ENCODE measurements at places on chromosomes 3 and 15. TPM values are rescaled to one million over a fixed set of nuclear protein-coding genes. Genes with fewer than 3 reads are reported as not detected.
A peak's percentile ranks its signal among the peaks of the same experiment; 100 is the strongest.

- DNase-seq, result no peak
- peaks cover 14% of the 10 kb centered on the region for H3K4me1 ChIP-seq
- no peak overlapping the region for H3K4me3 ChIP-seq
- no peaks in the 10 kb centered on the region for H3K36me3 ChIP-seq
- peak overlapping the region; percentile 69 for H3K27ac ChIP-seq
Measured at GRCh38 chr3:36813305-36813704, 49.0 kb upstream of the DCLK3 start.

DNA sequence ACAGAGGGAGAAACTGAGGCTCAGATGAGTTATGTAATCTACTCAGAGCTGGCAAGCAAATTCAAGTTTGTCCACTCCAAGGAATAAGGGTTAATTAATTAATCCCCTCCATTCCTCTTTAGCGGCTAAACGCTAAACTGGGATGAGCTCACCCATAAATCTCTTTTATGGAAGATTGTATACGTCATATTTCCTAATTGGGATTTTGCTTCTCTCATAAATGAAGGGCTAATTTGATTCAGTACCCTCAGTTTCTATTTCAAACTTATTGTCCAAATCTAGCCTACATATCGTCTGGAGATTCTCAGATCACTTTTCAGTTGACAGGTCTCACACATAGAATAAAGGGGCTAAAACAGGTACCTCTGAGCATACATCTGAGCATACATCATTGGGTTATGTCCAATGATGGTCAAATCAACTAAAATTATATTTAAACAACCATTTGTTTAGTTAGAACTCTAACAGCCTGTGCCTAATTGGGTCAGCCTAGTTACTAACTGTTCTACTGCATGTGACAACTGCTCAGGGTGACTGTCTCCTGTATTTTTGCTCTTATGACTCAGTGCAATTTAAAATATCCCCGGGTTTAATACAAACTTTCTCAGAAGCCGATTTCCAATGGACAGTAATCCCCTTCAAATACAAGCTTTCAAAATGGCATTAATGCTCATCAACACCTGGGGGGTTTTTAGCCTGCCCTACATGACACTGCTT, 57.6 kb upstream of the PLXND1 start:
- H3K4me1 ChIP-seq, result peaks cover 6% of the 10 kb centered on the region
- H3K27ac ChIP-seq, result no peak overlapping the region
- peaks cover 9% of the 10 kb centered on the region for H3K36me3 ChIP-seq
- no peak for DNase-seq
- H3K27me3 ChIP-seq, result no peaks in the 10 kb centered on the region

Gene CTXN2
- 0.18 TPM for total RNA-seq

DNA sequence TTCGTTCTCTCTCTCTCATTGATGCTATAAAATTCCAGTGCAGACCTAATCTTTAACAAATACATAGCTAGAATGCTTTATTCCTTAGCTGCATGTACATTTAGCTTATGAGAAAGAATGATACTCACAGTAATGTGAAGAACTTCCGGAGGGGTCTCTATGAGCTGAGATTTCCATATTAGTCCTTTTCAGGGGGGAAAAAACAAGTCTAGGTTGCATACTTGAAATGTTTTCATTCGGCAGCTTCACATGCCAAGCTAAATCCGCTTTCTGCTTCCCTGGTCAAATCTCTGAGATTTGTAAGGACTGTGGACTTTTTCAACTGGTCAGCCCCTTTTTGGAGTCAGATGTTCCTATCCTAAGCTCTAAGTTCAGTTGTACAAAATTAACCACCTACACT, 111.5 kb upstream of the COL8A1 start:
- H3K27ac ChIP-seq, result no peak overlapping the region
- no peaks in the 10 kb centered on the region for H3K27me3 ChIP-seq
- no peak overlapping the region for H3K4me3 ChIP-seq
- no peaks in the 10 kb centered on the region for H3K36me3 ChIP-seq

DNA sequence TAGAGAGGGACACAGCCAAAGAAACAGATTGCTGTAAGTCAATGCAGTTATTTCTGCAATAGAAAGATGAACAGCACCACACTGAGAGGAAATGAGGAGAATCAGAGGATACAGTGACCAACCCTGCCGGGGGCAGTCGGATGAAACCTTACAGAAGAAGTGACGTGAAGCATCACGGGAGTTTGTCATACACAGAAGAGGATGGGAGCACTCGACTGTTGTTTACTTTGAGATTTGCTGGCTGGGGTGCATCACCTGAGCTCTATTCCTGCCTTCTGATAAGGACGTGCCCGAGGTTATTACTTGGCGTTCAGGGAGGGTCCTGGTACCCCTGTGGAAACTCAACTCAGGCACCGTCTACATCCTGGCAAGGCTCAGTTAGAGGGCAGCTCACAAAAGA, 45.4 kb downstream of the MAGEF1 start:
- no peaks in the 10 kb centered on the region for H3K27me3 ChIP-seq
- no peak for DNase-seq
- H3K4me3 ChIP-seq, result no peak overlapping the region
- H3K4me1 ChIP-seq, result peaks cover 8% of the 10 kb centered on the region
- no peaks in the 10 kb centered on the region for H3K36me3 ChIP-seq
- no peak overlapping the region for H3K27ac ChIP-seq

DNA sequence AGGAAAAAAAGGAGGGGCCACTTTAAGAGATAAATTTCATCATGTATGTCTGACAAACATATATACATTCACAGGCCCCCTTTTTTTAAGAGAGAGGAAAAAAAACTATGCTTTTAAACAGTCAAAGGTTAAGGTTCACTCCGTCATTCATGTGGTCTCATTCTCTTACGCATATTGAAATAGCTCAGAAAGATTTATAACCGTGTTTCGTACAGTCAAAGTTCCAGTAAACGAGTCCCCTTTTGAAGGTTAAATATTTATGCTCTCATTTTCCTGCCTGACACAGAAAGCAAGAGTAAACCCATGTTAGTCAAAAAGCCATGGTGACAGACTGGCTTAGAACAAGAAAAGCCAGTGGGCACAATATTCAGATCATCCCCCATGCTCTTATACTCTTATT, 248.0 kb upstream of the ARRDC4 start:
- H3K27ac ChIP-seq, result no peak overlapping the region
- no peaks in the 10 kb centered on the region for H3K27me3 ChIP-seq
- DNase-seq, result no peak
- no peaks in the 10 kb centered on the region for H3K36me3 ChIP-seq
- no peak overlapping the region for H3K4me3 ChIP-seq
- no peaks in the 10 kb centered on the region for H3K4me1 ChIP-seq

DNA sequence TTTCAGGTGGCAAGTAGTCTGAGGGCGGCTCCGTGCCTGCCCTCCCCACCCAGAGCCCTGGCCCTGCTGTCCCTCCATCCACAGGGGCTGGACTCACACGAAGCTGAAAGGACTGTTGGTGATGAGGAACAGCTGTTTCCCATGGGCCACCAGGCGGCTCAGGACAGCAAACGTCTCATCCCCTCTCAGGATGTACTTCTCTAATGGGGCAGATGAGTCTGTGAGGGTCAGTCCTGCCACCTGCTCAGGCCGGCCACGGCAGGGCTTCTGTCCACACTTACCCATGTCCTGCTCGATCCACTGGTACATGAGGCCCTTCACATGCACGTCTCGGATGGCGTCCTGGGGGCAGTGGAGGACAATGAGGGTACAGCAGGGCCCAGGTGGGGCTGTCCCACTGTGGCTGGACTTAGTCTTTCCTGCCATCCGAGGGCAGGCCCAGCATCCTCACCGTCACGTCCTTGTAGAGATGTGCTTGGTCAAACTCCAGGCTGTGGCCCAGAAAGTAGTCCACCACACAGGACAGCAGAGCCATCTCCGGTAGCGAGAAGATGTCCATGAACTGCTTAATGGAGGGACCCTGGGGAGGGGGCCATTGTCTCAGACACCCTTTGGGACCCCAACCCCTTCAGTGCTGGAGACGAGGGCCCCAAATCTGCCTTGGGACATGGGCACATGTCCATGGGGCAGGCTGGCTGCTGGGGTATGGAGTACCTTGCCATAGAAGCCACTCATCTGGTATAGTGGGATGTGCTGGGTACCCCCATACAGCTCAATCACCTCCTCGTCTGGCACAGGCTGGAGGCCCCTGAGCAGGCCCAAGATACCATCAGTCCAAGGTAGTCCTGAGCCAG, 5.7 kb downstream of the NT5DC2 start:
- no peaks in the 10 kb centered on the region for H3K27me3 ChIP-seq
- H3K4me1 ChIP-seq, result peaks cover 26% of the 10 kb centered on the region
- no peak overlapping the region for H3K27ac ChIP-seq
- peaks cover 12% of the 10 kb centered on the region for H3K36me3 ChIP-seq
- peak overlapping the region; percentile 41 for H3K4me3 ChIP-seq
- DNase-seq, result no peak

DNA sequence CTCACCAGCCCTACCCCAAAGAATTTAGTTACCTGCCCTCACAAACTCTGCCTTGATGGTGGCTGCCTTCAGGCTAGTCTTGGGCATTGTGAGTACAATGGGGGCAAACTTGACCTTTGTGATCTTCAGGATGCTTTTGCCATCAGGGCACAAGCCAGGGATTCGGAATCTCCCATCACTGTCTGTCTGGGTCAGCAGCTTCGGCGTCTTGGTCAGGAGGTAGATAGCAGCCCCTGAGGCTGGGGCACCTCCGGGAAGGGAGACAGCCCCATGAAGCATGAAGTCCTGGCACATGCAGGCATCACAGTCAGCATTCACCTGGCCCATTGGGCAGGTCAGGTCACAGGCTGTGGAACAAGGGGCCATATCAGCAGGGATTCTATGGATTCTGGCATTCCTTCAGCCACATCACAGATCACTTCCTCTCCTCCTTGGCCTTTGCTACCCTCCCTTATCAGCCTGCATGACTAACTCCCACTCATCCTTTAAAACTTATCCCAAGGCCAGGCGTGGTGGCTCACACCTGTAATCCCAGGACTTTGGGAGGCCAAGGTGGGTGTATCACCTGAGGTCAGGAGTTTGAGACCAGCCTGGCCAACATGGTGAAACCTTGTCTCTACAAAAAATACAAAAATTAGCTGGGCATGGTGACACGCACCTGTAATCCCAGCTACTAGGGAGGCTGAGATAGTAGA, 6.9 kb downstream of the CILP start:
- H3K36me3 ChIP-seq, result no peaks in the 10 kb centered on the region
- DNase-seq, result no peak
- no peaks in the 10 kb centered on the region for H3K27me3 ChIP-seq
- no peaks in the 10 kb centered on the region for H3K4me1 ChIP-seq
- no peak overlapping the region for H3K27ac ChIP-seq
- no peak overlapping the region for H3K4me3 ChIP-seq

GRCh38 chr15:38696109-38696727, 131.6 kb upstream of the RASGRP1 start:
- H3K4me1 ChIP-seq, result no peaks in the 10 kb centered on the region
- peaks cover 4% of the 10 kb centered on the region for H3K27me3 ChIP-seq
- no peak for DNase-seq
- H3K27ac ChIP-seq, result no peak overlapping the region

Gene KLF15
- total RNA-seq, result 19.3 TPM

GRCh38 chr15:67150023-67150860, 84.8 kb downstream of the SMAD3 start:
- no peaks in the 10 kb centered on the region for H3K36me3 ChIP-seq
- H3K27me3 ChIP-seq, result no peaks in the 10 kb centered on the region
- peak overlapping the region; percentile 58 for H3K4me3 ChIP-seq

Gene GOLGA8G
- total RNA-seq, result not detected

- H3K27ac ChIP-seq, result no peak overlapping the region
- H3K27me3 ChIP-seq, result no peaks in the 10 kb centered on the region
- H3K4me3 ChIP-seq, result no peak overlapping the region
- peaks cover 30% of the 10 kb centered on the region for H3K4me1 ChIP-seq
Measured at GRCh38 chr15:88833731-88834100, 30.5 kb downstream of the ACAN start.

DNA sequence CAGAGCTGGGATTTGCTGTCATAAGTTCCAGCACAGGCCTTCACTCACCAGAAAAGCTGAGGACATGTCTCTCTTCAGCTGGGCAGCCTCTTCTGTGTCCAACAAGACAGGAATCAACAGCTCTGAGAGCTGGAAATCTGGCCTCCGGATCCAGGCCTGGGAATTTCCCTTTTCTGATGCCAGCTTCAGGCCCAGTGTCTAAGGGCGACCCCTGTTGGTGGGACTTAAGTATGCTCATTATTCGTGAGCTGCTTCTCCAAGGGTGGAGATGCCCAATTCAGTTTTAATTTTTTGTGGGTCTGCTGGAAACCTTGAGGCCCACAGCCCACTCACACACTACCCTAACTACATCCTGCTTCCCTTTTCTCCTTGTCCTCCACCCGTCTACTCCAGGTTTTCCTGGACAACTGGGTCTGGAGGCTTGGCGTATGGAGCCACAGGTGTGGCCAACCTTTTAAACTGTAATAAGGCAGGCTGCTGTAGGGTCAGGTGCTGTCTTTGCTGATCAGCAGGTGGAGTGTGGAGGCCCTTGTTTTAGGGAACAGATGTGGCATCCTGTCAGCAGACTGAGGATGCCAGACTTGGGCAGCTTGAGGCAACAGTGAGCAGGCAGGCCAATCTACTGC, 2.6 kb upstream of the CEMIP start:
- H3K27me3 ChIP-seq, result peaks cover 48% of the 10 kb centered on the region
- DNase-seq, result peak; percentile 82
- no peak overlapping the region for H3K27ac ChIP-seq
- H3K36me3 ChIP-seq, result no peaks in the 10 kb centered on the region

DNA sequence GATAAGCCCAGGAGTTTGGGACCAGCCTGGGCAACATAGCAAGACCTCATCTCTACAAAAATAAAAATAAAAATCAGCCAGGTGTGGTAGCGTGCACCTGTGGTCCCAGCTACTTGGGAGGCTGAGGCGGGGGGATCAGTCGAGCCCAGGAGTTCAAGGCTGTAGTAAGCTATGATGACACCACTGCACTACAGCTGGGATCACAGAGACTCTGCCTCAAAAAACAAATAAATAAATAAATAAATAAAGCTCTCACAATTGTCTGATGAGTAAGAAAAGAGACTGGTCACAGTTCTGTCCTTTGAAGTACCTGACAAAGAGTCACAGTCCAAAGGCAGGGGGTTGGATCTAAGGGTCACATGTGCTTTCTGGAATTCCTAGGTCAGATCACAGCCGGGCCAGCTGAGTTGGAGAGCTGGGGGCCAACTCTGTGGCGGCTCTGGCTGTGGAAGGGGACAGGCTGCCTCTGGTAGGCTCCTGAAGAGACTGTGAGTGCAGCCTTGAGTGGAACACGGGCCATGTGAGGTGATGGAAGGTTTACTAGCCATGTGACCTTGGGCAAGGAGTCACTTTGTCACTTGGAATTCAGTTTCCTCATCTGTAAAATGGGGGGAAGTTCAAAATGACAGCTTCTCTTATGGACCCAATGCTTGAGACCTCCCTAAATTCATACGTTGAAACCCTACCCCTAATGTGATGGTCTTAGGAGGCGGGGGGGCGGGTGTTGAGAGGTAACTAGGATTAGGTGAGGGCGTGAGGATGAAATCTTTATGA, 47.2 kb downstream of the WHAMM start:
- no peak overlapping the region for H3K4me3 ChIP-seq
- H3K4me1 ChIP-seq, result peaks cover 19% of the 10 kb centered on the region
- H3K27ac ChIP-seq, result no peak overlapping the region
- H3K27me3 ChIP-seq, result no peaks in the 10 kb centered on the region

- DNase-seq, result no peak
- H3K27me3 ChIP-seq, result peaks cover 24% of the 10 kb centered on the region
- no peaks in the 10 kb centered on the region for H3K4me1 ChIP-seq
- H3K4me3 ChIP-seq, result no peak overlapping the region
- H3K27ac ChIP-seq, result no peak overlapping the region
Measured at GRCh38 chr3:42425736-42426407, 15.5 kb upstream of the LYZL4 start.

GRCh38 chr3:125594125-125594524, 1.2 kb downstream of the OSBPL11 start:
- DNase-seq, result no peak
- no peaks in the 10 kb centered on the region for H3K36me3 ChIP-seq
- H3K4me3 ChIP-seq, result peak overlapping the region; percentile 95
- H3K27ac ChIP-seq, result peak overlapping the region; percentile 94

GRCh38 chr3:8606701-8607231, 37.8 kb downstream of the SSUH2 start:
- peaks cover 26% of the 10 kb centered on the region for H3K4me1 ChIP-seq
- H3K36me3 ChIP-seq, result peaks cover 10% of the 10 kb centered on the region
- no peak for DNase-seq
- H3K27ac ChIP-seq, result no peak overlapping the region

Gene TMEM212
- total RNA-seq, result not detected

Measured in neural crest cell (in vitro differentiated cells).